Stimulated activated CD4-positive, alpha-beta T cell treated with anti-CD3 and anti-CD28 coated beads, Interleukin-12 subunit alpha, Interleukin-12 subunit beta, amount 100 ng/mL, for 4 hours (primary cell): ENCODE measurements at places on chromosomes 3 and 15.

DNA sequence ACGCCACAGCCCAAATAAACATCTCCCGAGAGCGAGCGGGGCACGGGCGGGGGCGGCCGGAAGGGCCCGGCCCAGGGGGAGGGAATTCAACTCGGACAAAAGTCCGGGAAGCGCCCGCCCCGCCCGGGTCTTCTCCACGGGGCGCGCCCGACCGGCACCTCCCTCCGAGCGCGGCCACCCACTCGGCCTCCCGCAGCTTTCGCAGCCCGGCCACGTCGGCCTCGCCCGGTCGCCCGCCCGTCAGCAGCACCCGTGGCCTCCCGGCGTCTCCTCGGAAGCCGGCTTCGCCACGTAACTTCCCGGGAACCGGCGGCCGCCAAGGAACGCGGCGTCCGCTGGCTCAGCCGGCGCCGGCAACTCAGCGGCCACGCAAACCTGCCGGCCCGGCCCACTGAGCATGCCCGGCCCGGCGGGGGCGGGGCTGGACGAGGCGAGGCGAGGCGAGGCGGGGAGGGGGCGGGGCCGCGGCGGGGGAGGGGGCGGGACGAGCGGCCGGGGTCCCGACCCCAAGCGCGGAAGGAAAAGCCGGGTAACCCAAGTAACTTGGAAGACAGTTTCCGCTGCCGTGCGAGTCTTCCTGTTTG, at the start of gene TJP1:
Gene TJP1 (minus strand): TSS at position 369 of the 584 bp plus-strand sequence. CDS start 440 bp downstream, outside the sequence.
- no peak for DNase-seq

GRCh38 chr3:162111861-162112260, 615.3 kb downstream of the OTOL1 start:
- DNase-seq, result no peak

- DNase-seq, result no peak
Measured at GRCh38 chr3:151003029-151003767, 30.7 kb upstream of the CLRN1 start.

- DNase-seq, result no peak
Measured at GRCh38 chr3:179666436-179667035, 13.7 kb downstream of the USP13 start.

GRCh38 chr15:65752151-65752700, 39.9 kb downstream of the DENND4A start:
- DNase-seq, result no peak

DNA sequence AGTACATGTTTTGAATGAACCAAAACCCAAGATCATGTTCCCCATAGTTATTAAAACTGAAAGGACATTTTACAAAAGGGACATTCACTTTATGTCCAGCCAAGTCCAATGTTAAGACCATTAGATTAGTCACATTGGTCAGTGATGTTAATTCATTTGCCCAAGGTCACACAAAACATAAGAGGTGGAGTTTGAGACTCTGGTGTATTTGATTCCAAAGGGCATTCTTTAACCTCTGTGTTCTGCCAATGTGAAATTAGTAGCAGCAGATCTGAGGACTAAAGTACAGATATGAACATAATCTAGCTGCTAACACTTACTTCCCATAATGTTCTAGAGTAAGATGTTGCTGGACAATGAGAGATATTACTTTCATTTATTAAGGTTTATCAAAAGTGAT, 425.6 kb downstream of the TUSC7 start:
- DNase-seq, result no peak

- no peak for DNase-seq
Measured at GRCh38 chr3:185818267-185818875, 6.5 kb downstream of the IGF2BP2 start.

- DNase-seq, result no peak
Measured at GRCh38 chr15:59950603-59951388, 53.3 kb upstream of the FOXB1 start.

DNA sequence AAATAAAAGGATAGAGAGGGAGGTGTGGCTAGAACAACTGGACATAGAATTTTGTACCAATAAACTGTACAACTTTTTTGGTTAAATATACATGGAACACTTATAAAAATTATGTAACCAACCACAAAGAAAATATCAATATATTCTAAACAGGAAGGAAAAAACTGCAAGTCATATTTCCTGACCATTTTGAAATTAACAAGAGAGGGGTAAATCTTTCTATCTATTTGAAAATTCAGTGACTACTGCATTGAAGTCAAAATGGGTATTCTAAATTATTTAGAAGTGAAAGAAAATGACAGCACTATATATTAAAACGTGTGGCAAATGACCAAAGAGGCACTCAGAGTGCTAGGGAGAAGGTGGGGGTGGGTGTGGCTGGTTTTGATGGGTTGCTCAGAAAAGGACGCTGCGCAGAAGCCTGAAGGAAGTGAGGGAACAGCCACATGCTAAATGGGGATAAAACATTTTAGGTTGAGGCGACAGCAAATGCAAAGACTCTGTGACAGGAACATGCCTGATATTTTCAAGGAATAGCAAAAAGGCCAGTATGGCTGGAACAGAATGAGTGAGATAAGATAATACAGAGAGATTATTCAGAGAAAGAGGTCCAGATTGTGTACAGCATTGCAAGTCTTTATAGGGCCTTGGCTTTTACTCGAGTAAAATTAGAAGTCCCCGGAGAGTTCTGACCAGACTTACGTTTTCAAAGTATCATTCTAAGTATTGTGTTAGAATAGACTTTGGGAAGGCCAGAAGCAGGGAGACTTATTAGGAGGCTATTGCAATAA, 41.1 kb downstream of the ERICH6 start:
- DNase-seq, result no peak

GRCh38 chr15:48380198-48380597, 49.0 kb downstream of the DUT start:
- no peak for DNase-seq

GRCh38 chr3:172134352-172134751, 95.0 kb downstream of the FNDC3B start:
- DNase-seq, result no peak

DNA sequence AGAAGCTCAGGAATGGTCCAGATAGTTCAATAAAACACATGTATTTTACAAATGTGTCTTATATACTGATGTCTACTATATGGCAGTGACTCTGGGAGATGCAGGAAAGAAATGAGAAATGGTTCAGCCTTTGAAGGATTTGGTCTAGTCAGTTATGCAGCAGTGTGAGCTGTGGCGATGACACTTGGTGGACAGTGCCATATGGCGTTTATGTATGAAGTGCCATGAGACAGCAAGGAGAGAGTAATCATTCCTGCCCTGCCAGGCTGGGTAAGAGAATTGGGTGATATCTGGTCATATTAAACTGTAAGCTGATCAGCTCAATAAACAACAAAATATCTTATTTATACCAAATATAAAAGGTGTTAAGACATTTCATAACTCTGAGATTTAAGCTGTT, 47.6 kb upstream of the ANP32A start:
- no peak for DNase-seq

DNA sequence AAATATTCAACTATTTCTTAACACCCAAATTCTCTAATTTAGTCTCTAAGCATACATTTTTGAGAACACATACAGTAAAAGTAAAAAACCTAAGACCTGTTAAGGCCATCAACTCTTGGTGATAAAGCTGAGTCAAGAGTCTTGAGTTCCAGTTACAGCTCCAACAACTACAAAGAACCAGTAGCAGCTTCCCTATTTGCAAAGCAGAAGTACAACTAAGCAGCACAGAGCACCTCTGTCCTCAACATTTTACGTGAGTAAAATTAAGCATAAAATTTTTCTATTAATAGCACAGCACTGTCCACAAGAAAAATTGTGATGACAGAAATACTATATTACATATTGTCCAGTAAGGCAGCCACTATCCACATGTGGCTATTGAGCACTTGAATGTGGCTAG, 4.4 kb downstream of the PCOLCE2 start:
- no peak for DNase-seq

DNA sequence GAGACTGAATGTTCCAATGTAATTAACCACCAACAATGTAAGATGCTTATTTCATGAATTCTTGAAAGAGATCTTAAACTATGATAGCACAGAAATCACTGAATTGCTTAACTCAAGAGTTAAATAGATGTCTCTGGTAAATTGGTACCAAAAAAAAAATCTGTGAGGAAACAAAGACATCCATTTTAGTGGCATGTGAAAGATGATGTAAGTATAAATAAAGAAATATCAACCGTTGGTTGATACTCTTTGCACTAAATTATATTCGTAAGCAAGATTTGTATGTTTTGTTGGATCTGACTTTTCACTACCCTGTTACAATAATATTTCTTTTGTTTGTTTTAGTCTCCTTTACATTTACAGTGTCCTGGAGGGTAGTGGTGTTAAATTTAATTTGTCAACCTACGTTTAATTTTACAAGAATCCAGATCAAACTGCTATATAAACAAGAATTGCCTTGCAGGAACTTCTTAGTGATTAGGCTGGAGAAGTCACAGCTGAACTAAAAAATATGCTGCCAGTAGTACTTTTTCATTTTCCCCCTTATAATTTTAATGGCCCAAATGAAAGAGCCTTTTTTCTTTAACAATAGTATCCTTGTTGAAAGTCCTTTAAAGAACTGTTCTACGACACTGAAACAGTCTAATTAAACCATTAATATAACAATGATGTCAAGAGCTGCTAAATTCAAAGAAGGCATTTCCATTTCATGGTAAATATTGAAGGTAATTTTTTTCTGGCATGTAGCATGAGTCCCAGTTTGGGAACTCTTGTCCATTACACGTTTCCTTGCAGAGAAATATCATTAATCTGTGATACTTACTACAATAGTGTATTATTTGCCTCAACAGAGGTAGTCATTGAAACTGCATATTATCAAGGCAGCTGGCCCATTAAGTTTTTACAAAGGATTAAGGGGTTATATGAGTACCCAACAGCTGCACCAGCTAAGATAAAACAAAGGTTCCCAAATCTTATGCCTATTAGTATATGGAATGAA, 109.6 kb upstream of the PHLDB2 start:
- no peak for DNase-seq

DNA sequence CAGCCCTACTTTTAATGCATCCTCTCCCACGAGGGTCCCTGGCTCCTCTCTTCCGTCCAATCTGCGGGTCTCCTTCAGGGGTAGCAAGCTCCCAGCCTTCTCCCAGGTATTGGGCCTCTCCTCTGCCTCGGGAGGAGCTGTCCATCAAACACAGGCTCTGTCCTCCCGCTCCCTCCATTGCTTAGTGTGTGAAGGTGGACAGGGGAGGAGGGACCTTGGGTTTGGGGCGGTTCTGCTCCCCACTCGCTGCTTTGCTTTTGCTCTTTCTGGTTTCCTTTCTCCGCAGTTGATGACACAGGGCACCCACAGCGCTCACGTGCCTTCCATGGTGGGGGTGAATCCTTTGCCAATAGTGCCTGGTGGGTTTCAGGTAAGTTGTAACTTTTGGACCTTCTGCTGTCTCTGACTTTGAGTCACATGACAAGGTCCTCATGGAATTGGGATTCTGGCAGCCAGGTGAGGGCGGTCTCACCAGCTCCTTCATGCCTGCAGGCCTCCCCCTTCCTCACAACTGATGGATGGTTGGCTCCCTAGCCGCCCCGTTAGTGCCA, 18.9 kb downstream of the MUC20 start:
- no peak for DNase-seq

GRCh38 chr3:194976874-194977273, 291.2 kb downstream of the FAM43A start:
- no peak for DNase-seq

- no peak for DNase-seq
Measured at GRCh38 chr15:100861511-100861991, 18.1 kb upstream of the ALDH1A3 start.

DNA sequence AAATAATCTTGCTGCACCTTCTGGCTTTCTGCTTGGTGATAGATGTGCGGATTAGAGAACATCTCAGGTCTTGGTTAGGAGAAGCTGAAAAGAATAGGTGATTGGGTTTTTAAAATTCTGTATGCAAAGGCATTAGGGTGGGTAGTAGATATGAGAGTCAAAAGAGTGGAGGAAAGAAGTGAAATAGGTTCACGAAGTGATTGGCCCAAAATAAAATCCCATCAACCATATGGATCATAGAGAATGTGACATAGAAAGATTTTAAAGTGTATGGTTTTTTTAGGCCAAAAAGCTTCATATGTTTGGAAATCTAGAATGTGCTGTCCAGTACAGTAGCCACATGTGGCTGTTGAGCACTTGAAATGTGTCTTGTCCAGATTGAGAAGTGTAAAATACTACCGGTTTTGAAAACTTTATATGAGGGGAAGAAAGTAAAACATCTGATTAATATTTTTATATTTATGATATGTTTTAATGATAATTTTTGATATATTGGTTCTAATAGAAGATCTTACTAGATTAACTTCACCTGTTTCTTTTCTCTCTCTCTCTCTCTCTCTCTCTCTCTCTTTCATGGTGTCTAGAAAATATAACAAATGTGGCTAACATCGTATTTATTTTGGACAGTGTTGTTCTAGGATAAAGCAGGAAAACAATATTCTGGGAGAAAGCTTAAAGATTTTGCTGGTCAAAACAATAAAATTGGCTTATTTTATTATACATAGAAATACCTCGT, 2.9 kb downstream of the MBNL1 start:
- no peak for DNase-seq

GRCh38 chr3:13593615-13594014, 44.7 kb downstream of the FBLN2 start:
- no peak for DNase-seq

GRCh38 chr3:169894110-169894509, 17.3 kb upstream of the SAMD7 start:
- DNase-seq, result no peak

GRCh38 chr15:43093026-43093425, 12.8 kb downstream of the UBR1 start:
- DNase-seq, result no peak

DNA sequence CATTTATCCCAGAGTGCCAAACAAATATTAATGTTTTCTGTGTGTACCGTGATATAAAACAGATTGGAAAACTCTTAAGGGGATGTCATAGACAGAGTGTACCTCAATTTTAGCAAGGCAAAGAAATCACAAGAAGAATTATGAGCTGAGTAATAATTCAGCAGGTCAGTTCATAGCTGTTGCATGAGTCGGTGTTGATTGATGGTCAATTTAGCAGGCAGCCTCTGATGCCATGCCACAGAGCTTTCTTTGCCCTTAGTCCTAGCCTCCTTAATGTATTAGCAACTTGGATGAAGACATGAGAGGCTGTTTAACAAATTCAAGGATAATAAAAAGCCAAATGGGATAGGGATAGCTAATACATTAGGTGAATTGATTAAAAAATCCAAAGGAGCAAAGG, 6.8 kb downstream of the SLC35A5 start:
- no peak for DNase-seq

DNA sequence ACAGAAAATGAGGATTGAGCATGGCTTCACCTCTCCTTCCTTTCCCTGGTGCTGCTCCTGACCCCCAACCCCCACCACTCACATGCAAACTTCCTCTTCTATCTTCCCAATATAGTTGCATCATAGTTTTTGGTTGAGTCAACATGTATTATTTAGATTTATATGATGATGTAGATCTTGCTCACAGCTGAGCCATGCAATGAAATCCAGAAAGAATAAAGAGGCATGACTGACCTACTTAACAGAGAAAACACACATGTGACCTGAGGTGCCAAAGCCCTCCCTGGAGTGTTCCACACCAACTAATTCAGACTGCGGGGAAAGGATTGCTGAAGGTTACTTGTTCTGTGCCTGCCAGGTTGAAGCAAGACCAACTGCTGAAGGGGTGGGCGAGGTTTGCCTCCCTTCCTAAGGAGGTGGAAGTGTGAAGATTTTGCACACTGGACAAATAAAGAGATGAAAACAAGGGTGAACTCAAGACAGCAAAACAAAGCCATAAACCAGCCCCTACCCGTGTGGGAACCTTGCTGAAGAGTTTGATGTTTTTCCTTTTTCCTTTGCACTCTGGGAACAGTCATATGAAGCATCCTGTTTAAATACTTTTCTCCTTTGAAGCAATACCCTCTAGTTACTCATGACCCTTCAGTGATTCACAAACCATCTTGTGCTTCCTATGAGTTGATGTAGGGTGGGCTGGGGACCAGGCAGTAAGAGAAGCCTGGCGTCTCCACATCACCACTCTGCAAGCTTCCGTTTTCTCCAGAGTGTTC, 155.2 kb upstream of the UBE2E1 start:
- no peak for DNase-seq
